ENCODE measurements at places on chromosomes 16 and 17. TPM values are rescaled to one million over a fixed set of nuclear protein-coding genes. Genes with fewer than 3 reads are reported as not detected.

- DNase-seq = peak; percentile 14
Measured at GRCh38 chr17:1058423-1059130, 61.6 kb downstream of the TIMM22 start.

DNA sequence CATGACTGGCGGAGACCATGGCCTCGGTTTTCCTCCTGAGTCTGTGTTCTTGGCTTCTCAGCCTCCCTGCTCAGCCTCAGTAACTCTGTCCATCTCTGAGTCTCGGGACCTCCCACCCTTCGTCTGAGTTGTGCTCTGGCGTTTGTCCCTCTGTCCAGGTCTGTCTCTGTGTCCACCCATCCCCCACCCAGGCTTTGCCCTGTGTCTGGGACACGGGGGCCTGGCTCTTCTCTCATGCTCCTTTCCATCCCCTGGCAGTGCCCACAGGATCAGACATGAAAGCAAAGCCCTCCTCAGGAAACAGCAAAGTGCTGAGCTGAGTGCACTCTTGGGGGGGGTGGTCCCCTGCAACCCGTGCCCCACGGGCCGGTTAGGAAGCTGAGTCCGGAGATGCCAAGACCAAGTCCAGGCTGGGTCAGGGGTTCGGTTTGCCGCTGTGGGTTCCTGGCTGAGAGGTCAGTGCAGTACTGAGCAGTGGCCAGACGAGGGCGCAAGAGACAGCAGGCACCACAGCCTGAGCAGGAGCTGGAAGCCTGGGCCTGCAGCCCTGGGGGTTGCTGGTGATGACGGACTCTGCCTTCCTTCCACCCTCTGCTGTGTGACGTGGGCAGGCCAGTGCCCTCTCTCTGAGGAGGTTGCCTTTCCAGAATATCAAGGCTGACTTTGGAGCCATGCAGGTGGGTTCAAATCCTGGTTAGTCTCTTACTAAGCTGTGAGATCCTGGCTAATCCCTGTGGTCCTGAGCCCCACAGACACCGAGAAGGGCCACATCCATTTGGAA lies 2.5 kb downstream of the P2RX1 start:
- DNase-seq = peak; percentile 59

CHST5 gene
- total RNA-seq = not detected

DNA sequence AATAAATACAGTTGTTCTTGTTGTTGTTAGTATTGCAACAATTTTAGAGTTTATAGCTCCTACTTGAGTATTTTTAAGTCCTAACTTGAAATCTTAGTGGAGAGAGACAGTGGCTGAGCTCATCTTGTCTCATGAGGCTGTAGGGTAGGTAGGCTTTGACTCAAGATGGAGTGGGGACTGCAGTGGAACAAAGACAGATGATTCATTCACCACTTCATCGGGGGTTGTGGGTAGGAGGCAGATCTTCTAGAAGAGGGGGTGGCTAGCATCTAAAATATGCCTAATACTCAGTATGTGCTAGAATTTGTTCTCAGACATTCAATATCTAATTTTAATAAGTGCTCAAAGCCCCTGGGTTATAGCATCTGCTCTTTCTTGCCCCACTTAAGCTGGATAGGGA lies 13.1 kb upstream of the MMD start:
- no peak for DNase-seq

MYH8 gene
- not detected for total RNA-seq

SLC16A5 gene
- 8.4 TPM for total RNA-seq

GRCh38 chr17:75830164-75831031 lies 13.8 kb downstream of the UNC13D start:
- no peak for DNase-seq

GRCh38 chr16:56787167-56787566 lies 57.2 kb downstream of the NUP93 start:
- DNase-seq = no peak

DNA sequence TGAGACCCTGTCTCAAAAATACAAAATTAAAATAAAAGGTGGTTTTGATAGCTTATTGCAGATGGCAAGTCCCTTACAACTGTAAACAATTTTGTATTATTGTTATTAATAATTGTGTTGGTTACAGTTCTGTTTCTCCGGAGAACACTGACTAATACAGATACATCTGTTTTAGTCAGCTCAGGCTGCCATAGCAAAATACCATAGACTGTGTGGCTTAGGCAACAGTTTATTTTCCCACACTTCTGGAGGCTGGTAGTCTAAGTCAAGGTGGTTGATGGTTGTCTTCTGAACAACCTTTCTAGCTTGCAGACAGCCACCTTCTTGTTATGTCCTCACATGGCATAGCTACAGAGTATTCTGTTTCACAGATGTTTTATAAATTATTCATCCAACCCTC lies 14.2 kb upstream of the IL21R start:
- DNase-seq = no peak

DNA sequence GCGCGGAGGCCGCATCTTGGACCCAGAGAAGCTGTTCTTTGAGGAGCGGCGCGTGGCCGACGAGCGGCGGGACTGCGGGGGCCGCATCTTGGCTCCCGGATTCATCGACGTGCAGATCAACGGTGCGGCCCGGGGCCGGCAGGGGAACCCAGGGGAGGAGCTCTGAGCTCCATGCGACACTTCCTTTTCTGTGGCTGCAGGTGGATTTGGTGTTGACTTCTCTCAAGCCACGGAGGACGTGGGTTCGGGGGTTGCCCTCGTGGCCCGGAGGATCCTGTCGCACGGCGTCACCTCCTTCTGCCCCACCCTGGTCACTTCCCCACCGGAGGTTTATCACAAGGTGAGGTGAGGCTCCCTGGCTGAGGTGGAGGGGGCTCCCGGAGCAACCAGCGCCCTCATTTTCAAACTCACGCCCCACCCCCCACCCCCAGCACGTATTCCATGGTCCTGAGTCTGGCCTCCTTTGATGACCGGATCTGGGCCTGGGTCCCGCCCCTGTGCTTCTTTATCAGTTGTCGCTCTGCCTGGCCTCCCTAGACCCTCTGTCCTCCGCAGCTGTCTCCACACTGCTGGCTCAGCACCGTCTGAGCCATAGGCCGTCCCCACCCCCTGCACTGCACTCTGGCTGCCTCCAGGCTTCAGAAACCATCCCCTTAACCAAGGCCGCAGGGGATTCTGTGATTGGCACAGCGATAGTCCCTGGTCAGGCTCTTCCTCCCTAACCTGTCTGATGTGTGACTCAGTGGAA lies 787 bp downstream of the AMDHD2 start:
- no peak for DNase-seq

C16orf54 gene
- total RNA-seq = not detected

GRCh38 chr16:4474192-4474961 lies at the start of gene NMRAL1:
Gene NMRAL1, minus strand, starts transcription at chr16:4474625. Its CDS starts 493 bp downstream, at chr16:4474132.
- peak; percentile 88 for DNase-seq

- peak; percentile 66 for DNase-seq
Measured at GRCh38 chr17:71337938-71338337, 782.9 kb upstream of the SOX9 start.

GNGT2 gene
- total RNA-seq = not detected

DNA sequence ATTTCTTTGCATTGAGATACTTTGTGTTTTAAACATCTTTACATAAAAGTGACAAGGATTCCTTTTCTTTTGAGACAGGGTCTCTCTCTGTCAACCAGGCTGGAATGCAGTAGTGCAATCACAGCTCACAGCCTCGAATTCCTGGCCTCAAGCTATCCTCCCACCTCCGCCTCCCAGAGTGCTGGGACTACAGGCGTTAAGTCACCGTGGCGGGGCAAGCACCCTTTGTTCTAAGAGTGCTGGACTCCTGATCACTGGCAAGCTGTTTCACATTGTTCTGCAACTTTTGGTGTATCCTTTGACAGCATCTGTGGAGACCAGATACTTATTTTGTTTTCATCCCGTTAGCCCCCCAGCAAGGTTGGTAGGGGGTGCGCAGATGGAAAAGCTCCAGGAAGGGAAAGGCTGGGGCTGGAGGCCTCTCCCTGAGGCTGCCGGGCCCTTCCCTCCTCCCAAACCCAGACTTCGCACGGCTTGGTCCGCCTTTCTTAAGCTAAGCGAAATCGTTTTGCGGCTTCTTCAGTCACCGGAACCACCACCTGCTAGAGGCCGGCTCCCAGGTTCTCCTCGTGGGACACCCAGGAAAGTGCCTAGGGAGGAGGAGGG lies 1.1 kb downstream of the ST6GALNAC2 start:
- no peak for DNase-seq

All from fibroblast of lung (primary cell).